ENCODE measurements at places on chromosomes 3 and 15.

DNA sequence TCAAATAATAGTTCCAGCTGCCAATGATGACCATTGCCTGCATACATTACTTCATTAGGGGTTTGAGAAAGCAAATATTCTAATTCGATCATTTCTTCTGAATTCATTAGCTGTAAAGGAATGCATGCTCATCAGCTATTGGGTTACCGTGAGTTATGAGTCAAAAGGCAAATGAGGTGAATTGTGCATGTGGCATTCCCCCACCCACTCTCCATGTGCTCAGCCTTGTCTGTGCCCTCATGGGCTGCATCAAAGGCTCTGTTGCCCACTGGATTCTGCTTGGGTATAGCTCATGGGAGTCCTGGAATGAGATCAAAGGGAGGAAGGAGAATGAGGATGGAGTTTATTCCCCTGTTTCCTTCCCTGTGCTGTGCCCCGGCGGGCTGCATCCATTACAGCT, 99.3 kb upstream of the CHRNA7 start:
- DNase-seq, result no peak

GRCh38 chr15:43410572-43411214, 39.8 kb downstream of the TUBGCP4 start:
- no peak for DNase-seq

- no peak for DNase-seq
Measured at GRCh38 chr3:31016196-31016595, 121.7 kb upstream of the GADL1 start.

GRCh38 chr3:71254281-71255057, 329.1 kb downstream of the FOXP1 start:
- no peak for DNase-seq

DNA sequence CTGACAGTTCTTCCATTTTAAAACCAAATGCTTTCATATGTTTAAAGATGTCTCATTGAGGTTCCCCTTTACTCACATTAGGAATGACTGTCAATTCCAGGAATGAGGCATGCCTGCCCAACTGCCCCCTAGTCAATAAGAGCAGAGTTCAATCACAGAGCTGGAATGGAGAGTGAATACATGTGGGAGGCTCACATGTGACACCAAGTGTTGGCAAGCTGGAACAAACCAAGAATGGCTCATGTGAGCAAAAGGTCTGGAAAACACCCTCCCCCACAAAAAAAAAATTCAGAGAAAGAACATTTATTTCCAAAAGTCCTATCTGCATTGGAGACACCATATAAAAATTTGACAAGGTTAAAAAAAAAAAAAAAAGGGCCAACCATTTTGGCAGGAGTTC, 3.7 kb downstream of the PBRM1 start:
- DNase-seq, result no peak

DNA sequence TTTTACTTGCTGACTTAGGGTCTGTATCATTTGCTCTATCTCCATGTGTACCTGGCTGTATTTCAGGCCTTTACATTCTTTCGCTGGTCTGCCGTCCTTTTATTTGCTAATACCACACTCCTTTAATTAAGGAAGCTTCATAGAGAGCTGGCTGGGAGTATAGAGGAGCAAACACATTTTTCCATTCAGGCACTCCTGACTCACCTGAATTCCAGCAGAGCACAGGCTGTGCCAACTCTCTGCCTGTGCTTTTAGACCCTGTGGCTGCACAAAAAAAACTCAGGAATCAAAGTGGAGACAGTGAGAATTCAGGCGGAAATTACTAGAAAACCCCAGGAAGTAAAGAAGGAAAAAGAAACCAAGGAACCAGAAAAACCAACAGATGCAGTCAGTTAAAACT, 29.0 kb upstream of the ATP10A start:
- no peak for DNase-seq

- no peak for DNase-seq
Measured at GRCh38 chr3:129268396-129268795, 10.3 kb upstream of the HMCES start.

- no peak for DNase-seq
Measured at GRCh38 chr3:160540551-160540950, 24.8 kb downstream of the KPNA4 start.

GRCh38 chr15:48761393-48762158, 49.3 kb downstream of the CEP152 start:
- DNase-seq, result no peak

DNA sequence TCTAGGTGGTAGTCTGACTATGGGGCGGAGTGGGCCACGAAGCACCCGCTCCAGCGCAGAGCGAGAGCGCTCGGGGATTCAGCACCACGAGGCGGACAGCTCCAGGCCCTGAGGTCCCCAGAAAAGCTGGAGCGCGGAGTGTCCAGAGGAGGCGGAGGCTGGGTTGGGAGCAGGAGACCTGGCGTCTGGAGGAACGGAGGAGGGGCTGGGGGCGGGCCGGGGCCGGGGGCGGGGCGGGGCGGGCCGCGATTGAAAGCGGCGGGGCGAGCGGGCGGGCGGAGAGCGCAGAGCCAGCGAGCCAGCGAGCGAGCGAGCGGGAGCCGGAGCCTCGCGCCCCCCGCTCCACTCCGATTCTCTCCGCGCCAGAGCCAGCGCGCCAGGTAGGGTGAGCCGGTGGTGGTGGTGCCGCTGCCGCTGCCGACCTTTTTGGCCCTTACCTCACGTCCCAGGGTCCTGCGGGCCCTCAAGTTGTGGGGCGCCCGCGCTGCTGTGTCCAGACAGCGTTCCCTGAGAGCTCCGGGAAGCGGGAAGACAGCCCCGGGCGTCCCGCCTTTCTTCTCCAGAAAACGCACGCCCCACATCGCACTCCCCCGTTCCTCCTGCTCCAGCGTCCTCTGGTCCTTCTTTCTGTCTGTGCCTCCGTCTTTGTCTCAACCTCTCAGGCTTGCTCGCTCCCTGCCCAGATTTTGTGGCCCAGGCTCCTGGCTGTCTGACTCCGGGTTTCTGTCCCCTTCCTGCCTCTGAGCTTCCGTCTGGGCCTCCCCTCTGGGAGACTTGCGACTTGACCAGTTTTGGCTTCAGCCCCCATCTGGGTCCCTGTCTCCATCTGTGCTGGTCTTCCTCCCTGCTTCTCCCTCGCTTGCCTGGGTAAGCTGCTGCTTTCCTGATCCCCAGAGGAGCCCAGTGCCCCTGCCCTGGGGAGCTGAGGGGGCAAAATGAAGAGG, at the start of gene GRM2:
TSS of gene GRM2 (plus strand) at position 281 of the 944 bp plus-strand sequence. CDS start 1,916 bp downstream, outside the sequence.
- no peak for DNase-seq

DNA sequence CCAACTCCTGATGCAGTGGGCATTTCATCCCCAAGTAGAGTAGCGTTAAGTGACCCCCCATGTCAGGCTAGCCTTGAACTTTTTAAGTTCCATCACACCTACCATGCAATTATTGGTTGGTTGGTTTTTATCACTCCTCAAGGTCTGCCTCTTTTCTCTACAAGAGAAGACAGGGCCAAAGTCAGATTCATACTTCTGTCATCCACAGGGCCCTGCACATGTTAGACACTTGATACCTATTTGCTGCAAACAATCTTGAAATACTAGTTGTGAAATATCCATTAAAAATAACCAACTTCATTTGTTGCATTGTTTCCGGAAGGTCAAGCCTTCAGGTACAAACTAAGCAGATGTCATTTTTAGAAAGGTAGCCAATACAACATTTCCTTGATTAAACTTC, 1.2 kb downstream of the CMSS1 start:
- no peak for DNase-seq

DNA sequence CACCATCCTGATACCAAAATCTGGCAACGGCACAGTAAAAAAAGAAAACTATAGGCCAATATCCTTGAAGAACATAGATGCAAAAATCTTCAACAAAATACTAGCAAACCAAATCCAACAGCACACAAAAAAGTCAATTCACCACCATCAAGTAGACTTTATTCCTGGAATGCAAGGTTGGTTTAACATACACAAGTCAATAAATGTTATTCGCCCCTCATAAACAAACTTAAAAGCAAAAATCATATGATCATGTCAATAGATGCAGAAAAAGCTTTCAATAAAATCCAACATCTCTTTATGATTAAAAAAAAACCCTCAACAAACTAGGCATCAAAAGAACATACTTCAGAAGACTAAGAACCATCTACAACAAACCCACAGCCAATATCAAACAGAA, 252.9 kb downstream of the UACA start:
- no peak for DNase-seq

DNA sequence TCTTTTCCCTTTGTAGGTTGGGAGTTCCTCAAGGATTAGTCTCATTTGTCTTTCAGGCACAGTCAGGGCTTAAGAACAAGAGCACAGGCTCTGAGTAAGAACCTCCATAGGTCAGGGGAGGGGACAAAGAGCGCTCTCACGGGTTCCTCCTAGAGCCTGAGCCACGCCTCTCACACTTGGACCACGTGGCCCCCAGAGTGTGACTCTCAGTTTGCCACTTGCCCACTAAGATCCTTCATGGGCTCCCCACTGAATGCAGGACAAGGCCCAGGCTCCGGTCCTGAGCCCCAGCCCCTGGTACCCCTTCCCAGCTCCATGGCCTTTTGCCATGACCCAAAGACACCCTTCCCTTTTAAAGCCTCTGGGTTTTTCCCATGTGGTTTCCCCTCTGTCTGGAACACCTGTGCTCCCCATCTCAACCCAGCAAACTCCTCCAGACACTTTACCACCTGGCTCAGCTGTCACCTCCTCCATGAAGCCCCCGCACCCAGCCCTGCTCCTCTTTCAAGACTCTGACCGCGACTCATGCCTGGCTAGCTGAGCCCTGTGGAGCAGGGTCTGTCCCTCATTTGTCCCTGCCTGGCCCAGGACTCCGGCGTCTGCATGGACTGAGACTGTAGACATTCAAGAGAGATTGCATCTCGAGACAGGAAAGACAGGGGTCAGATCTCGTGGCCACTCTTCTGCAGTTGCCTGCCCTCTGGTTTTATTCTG, 32.7 kb downstream of the IQSEC1 start:
- no peak for DNase-seq

DNA sequence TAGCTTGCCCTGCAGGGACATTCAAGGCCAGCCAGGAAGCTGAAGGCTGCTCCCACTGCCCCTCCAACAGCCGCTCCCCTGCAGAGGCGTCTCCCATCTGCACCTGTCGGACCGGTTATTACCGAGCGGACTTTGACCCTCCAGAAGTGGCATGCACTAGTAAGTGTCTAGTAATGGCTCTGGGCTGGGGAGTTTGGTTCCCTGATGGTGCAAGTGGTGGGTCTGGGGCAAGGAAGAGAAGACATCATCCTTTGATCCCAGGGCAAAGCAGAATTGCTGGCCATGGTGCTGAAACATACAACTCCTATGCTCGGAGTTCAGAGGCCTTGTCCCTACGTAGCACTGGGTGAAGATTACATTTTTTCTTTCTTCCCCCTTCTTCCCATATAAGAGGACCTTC, 311.4 kb downstream of the EPHB1 start:
- no peak for DNase-seq

DNA sequence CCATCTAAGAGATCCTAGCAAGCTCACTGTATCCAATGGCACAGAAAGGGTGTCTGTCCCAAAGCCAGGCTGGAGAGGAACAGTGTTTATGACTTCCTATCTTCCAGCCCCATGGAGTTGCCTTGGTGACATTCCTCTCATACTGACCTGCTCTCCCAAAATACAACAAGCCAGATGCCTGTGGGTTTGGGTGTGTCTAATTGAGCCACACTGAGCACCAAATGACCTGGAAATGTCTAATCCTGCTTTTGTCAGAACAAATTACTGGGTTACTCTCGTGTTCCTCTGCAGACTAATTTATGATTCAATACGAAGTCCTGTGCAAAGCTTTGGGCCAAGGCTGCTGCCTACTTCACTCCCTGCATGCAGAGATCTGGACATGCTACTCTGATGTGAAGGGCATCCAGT, 98.1 kb upstream of the STRIT1 start:
- no peak for DNase-seq

GRCh38 chr3:119240101-119240590, 532 bp downstream of the B4GALT4 start:
- peak; percentile 31 for DNase-seq

DNA sequence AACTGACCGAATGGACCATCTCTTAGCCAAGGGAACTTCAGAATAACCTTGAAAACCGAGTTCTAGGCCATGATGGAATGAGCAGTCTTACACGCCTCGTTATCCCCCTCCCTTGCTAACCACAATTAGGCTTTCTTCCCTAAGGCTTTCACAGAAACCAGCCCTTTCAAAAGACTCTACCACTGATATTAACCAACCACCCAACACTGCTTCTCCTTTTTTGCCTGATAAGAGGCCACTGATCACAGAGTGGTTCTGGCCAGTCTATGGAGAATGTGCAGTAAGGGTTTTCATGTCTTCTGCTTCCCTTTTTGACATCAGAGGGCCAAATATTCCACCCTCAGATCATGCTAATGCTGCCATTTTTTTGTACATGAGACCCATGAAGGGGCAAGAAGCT, 59.3 kb downstream of the MCF2L2 start:
- no peak for DNase-seq

- peak; percentile 33 for DNase-seq
Measured at GRCh38 chr3:159766563-159767185, 222.0 kb upstream of the IL12A start.

DNA sequence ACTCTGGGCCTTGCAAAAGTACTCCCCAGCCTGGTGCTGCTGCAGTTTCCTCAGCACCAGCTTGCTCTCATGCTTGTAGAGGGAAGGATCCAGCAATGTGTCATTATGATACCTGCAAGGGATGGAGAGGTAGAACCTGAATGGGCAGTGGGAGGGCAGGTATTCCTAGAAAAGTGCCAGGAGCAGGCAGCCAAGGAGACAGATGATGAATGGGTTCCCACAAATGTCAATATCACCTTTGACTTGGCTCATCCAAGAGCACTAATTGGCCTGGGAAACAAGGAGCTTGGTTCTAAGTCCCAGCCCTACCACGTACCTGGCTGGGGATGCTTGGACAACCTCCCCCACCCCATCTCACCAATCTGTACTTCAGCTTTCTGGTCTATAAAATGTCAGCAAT, 9.4 kb downstream of the CILP start:
- no peak for DNase-seq

- DNase-seq, result no peak
Measured at GRCh38 chr3:67377299-67377698, 277.1 kb downstream of the SUCLG2 start.

DNA sequence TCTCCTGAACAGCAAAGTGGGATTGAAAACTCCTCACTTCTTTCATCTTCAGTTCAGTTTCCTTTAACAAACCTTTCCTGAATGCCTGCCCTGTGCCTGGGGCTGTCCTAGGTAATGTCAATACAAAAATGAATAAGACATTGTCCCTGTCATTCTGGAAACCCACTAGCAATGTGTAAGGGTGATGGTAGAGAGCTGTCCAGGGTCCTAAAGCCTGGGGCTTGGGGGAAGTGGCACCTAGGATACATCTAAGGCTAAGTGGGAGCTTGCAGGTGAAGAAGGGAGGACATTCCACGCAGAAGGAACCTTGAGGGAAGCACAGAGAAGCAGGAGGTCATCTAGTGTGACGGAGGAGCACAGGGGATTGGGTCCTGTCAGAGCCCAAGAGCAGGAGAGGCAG, 212.7 kb upstream of the PPP2R3A start:
- DNase-seq, result no peak
